Natural killer cell (primary cell): ENCODE measurements at places on chromosomes 2 and 18. TPM values are rescaled to one million over a fixed set of nuclear protein-coding genes. Genes with fewer than 3 reads are reported as not detected.

- DNase-seq, result no peak
These were observed 3.4 kb downstream of the TET3 start for GRCh38 chr2:73987948-73988700.

- no peak for DNase-seq
These were observed 165.2 kb downstream of the SLC8A1 start for GRCh38 chr2:40286721-40287120.

DNA sequence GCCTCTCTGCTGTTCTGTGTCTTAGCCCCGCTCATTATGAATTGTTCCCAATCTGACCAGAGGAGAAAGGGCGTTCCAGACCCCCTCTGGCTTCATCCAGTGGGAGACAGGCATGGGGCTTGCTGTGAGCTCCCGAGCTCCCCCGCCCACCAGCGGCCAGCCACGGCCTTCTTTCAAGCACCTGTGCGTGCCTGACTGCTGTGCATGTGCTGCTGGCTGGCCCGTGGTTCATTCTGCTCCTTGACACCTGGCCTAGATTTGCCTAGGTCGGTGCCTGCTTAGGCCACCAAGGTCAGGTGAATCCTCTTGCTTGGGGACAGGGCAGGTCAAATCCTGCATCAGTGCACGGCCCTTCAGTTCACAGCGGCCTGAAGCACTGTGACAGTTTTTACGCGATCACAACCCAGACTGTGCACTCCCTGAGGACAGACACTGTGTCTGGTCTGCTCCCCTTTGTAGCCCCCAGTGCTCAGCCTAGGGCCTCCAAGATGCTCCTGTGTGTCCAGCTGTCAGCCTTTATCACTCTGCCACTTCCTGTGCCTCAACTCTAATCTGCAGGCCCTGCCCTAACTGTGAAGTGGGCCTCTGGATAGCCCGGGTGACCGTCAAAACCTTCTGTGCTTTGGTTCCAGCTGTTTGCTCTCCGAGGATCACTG, 3.6 kb upstream of the LPIN1 start:
- no peak for DNase-seq

DNA sequence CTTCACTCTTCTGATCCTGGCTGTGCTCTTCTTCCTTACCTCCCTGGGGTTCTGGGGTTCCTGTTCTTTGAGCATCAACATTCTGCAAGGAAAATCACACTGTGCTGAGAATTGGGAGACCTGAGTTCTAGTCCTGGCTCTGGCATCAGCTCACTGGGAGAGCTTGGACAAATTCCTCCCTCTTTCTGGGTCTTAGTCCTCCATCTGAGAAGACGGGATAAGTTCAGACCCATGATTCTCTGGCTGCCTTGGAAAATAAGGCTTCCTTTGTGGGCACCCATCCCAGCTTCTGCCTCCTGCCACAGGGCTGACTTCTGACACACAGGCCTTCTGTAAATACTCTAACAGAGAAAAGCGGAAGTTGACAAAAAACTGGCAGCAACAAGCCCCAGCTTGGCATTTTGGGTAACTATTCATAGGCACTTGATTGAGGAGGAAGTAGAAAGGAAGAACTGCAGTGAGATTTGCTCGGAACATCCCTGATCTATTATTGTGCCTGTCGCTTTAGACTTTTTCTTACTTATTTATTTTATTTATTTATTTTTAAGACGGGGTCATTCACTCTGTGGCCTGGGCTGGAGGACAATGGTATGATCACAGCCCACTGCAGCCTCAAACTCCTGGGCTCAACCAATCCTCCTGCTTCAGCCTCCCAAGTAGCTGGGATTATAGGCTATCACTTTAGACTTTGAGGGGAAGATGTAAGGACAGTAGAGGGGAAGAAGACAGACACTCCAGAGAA, 7.9 kb downstream of the PCBP1 start:
- DNase-seq, result no peak

DNA sequence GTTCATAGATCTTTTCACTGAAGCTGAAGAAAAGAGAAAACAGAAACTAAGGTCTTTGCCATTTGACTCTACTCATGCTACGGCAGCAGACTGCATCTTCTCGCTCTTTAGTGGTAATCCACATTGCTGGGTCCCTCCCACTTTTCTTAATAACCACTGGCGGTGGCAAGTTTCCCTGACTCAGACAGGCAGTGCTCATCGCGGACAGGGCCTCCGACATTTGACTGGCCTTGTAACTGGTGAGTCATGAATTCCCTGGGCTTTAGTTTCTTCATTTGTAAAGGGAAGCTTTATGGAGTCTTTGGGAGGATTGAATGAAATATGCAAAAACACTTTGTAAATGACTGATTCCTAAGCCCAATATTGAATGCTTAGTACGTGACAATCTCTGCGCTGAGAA, 238.2 kb upstream of the RBBP8 start:
- no peak for DNase-seq

GRCh38 chr18:52499016-52499415, 159.0 kb downstream of the DCC start:
- DNase-seq, result no peak

- DNase-seq, result no peak
These were observed 130.3 kb downstream of the MGAT5 start for GRCh38 chr2:134384131-134384530.

- DNase-seq, result no peak
These were observed 302.8 kb downstream of the NCKAP5 start for GRCh38 chr2:133265432-133265949.

- peak; percentile 77 for DNase-seq
These were observed 175.2 kb downstream of the TGIF1 start for GRCh38 chr18:3624935-3625741.

GRCh38 chr18:54187372-54187771, 37.1 kb downstream of the MBD2 start:
- no peak for DNase-seq

DNA sequence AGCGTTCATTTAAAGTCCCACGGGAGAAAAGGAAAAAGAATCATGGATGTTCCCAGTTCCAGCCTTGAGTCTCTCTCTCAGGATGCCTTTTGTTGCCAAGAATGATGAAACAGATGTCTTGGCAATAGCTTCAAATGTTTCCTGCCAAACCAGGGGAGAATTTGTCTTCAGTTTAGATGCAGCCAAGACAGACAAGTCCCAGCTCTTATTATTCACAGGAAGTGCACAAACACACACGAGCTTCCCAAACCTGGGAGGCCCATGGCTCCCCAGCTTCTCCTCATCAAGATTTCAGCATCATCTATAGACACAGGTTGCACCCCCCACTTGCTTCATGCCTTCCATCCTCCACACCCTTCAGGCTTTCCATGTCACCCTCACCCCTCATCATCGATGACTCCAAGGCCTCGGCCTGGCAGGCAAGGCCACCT, 45.9 kb downstream of the HS1BP3 start:
- DNase-seq, result no peak

DNA sequence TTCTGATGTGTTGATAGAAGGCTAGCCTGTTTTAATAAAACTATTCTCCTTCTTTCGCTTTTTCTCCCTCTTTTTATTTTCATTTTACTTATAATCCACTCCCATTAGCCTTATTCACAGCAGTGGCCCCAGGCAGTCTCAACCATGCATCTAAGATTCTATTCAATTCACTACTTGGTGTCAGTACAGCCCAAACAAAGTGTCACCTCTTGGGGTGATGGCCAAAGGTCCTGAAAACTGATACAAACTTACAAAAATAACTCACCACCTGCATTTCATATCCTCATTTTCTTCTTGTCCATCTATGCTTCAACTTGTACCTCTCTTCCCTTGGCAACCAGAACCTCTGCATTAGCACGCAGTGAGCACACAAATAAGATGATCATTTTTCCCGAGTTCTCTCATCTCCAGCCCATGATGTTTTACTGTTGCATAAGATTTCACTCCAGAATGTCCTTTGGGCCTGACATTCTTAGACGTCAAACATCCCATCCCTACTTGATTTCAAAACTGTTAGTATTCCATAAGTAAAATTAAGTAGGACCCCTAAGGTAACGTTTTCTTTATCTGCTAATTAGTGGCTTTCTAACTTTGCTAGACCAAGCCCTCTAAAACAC, 559.3 kb upstream of the TNP1 start:
- no peak for DNase-seq

DNA sequence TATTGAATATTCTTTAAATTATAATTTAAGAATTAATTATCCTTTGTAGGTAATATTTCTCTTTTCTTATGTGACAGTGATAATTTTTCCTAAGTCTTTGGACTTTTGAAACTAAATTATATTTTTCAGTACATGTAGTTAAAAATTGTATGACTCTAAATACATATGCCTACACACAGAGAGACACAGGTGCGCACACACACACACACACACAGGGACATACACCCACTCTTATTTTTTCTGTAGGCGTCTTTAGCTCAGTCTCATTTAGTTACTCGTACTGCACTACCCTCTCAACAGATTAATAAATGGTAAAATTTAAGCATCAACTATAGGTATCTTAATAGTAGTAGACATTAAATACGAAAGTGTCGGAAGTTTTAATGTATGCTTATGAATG, 56.1 kb downstream of the ZNF236 start:
- DNase-seq, result no peak

Gene VWC2L
- not detected for total RNA-seq

Gene LBX2
- 1.9 TPM for total RNA-seq

Gene KCNG2
- not detected for total RNA-seq

Gene PTH2R
- 0.61 TPM for total RNA-seq
